ENCODE measurements at places on chromosomes 1 and 21. TPM values are rescaled to one million over a fixed set of nuclear protein-coding genes. Genes with fewer than 3 reads are reported as not detected.

Gene E2F2
- polyA plus RNA-seq, result 1.5 TPM

Gene SH2D5
- polyA plus RNA-seq, result 0.02 TPM

Gene FAM177B
- 5.5 TPM for polyA plus RNA-seq

Gene MATN1
- polyA plus RNA-seq, result 0.04 TPM

Gene TPTE
- not detected for polyA plus RNA-seq

Gene NUP210L
- polyA plus RNA-seq, result 0.02 TPM

Gene ANKRD45
- polyA plus RNA-seq, result 0.13 TPM

Gene SPRR2D
- not detected for polyA plus RNA-seq

Gene TNFRSF9
- polyA plus RNA-seq, result 4.0 TPM

Gene PIAS3
- polyA plus RNA-seq, result 10.1 TPM

Gene C1orf116
- 0.02 TPM for polyA plus RNA-seq

Gene GPATCH4
- polyA plus RNA-seq, result 12.3 TPM
